Activated CD4-positive, alpha-beta T cell treated with anti-CD3 and anti-CD28 coated beads for 36 hours (primary cell): ENCODE measurements at places on chromosomes 4 and X. TPM values are rescaled to one million over a fixed set of nuclear protein-coding genes. Genes with fewer than 3 reads are reported as not detected.
A peak's percentile ranks its signal among the peaks of the same experiment; 100 is the strongest.

GRCh38 chr4:88244816-88245579, 39.4 kb downstream of the PPM1K start:
- no peak overlapping the region for H3K4me3 ChIP-seq
- H3K36me3 ChIP-seq: no peaks in the 10 kb centered on the region
- DNase-seq: peak; percentile 36
- H3K4me1 ChIP-seq: peaks cover 9% of the 10 kb centered on the region

- no peak overlapping the region for H3K27ac ChIP-seq
- peaks cover 53% of the 10 kb centered on the region for H3K4me1 ChIP-seq
- no peaks in the 10 kb centered on the region for H3K27me3 ChIP-seq
Observed at GRCh38 chrX:15739886-15740285, 1.8 kb downstream of the CA5B start.

GRCh38 chr4:2615821-2616220, 79.4 kb downstream of the FAM193A start:
- H3K27ac ChIP-seq: no peak overlapping the region
- DNase-seq: no peak
- no peaks in the 10 kb centered on the region for H3K27me3 ChIP-seq
- no peaks in the 10 kb centered on the region for H3K36me3 ChIP-seq
- peaks cover 33% of the 10 kb centered on the region for H3K4me1 ChIP-seq
- no peak overlapping the region for H3K4me3 ChIP-seq

GRCh38 chrX:135024526-135024925, 2.2 kb upstream of the RTL8B start:
- DNase-seq: no peak
- peaks cover 12% of the 10 kb centered on the region for H3K27me3 ChIP-seq
- no peaks in the 10 kb centered on the region for H3K36me3 ChIP-seq
- no peak overlapping the region for H3K27ac ChIP-seq

- peak within 1 kb of the TSS; percentile 86 for H3K4me3 ChIP-seq
- peaks cover 3% of the 10 kb centered on the region for H3K36me3 ChIP-seq
- DNase-seq: peak; percentile 92
- peaks cover 37% of the 10 kb centered on the region for H3K4me1 ChIP-seq
Observed at GRCh38 chrX:130165703-130166502, at the start of gene AIFM1. Gene AIFM1 (minus strand): TSS chrX:130165841. CDS start chrX:130165656, 185 bp downstream.

GRCh38 chr4:83617371-83618035, 81.6 kb downstream of the GPAT3 start:
- no peak for DNase-seq
- H3K4me3 ChIP-seq: no peak overlapping the region
- H3K27ac ChIP-seq: no peak overlapping the region
- H3K27me3 ChIP-seq: peaks cover 23% of the 10 kb centered on the region
- H3K4me1 ChIP-seq: peaks cover 3% of the 10 kb centered on the region

GRCh38 chrX:15567886-15568616, 32.7 kb downstream of the ACE2 start:
- no peak for DNase-seq
- no peaks in the 10 kb centered on the region for H3K4me1 ChIP-seq
- H3K27ac ChIP-seq: no peak overlapping the region
- no peak overlapping the region for H3K4me3 ChIP-seq

DNA sequence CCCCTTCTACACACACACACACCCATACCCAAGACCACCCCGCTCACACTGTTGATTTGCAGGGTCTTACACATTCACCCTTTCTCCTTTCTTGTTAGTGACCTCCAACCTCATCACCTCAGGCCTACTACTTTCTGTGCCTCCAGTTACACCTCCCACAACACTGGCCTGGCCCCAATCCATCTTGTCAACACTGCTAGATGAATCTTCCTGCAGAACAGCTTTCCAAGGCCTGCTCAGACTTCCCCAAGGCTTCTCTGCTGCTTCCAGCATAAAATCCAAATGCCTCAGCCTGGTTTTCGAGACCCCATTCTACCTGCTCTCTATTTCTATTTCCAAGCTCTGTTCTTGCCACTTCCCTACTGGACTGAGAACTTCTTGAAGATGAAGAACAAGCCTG, 79.9 kb downstream of the NHSL2 start:
- no peak for DNase-seq
- H3K4me3 ChIP-seq: no peak overlapping the region
- no peak overlapping the region for H3K27ac ChIP-seq
- peaks cover 3% of the 10 kb centered on the region for H3K27me3 ChIP-seq
- no peaks in the 10 kb centered on the region for H3K36me3 ChIP-seq
- H3K4me1 ChIP-seq: peaks cover 10% of the 10 kb centered on the region

- peaks cover 10% of the 10 kb centered on the region for H3K36me3 ChIP-seq
- H3K27me3 ChIP-seq: peaks cover 86% of the 10 kb centered on the region
- no peak overlapping the region for H3K27ac ChIP-seq
- H3K4me1 ChIP-seq: peaks cover 46% of the 10 kb centered on the region
- H3K4me3 ChIP-seq: no peak overlapping the region
Observed at GRCh38 chr4:110618581-110619462, 4.1 kb downstream of the PITX2 start.

- H3K27ac ChIP-seq: no peak overlapping the region
- no peak for DNase-seq
- H3K27me3 ChIP-seq: no peaks in the 10 kb centered on the region
- H3K4me1 ChIP-seq: no peaks in the 10 kb centered on the region
- H3K36me3 ChIP-seq: no peaks in the 10 kb centered on the region
Observed at GRCh38 chr4:107050525-107051135, 14.5 kb upstream of the DKK2 start.

DNA sequence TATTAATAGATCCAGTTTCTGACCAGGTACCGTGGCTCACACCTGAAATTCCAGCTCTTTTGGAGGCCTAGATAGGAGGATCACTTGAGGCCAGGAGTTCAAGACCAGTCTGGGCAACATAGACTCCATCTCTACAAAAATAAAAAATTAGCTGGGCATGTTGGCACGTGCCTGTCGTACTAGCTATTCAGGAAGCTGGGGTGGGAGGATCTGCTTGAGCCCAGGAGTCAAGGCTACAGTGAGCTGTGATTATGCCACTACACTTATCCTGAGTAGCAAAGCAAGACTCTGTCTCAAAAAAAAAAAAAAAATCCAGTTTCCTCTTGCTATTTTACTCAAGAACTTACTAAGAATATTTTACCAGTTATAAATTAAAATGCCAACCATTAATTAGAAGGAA, 91.7 kb downstream of the SLC10A6 start:
- H3K4me1 ChIP-seq: no peaks in the 10 kb centered on the region
- no peak overlapping the region for H3K27ac ChIP-seq
- H3K27me3 ChIP-seq: peaks cover 1% of the 10 kb centered on the region
- DNase-seq: no peak
- H3K4me3 ChIP-seq: no peak overlapping the region

GRCh38 chrX:43961699-43962098, 11.5 kb downstream of the NDP start:
- no peaks in the 10 kb centered on the region for H3K27me3 ChIP-seq
- H3K36me3 ChIP-seq: no peaks in the 10 kb centered on the region
- no peak overlapping the region for H3K4me3 ChIP-seq
- peaks cover 2% of the 10 kb centered on the region for H3K4me1 ChIP-seq

- H3K27me3 ChIP-seq: peaks cover 10% of the 10 kb centered on the region
- no peak for DNase-seq
- H3K36me3 ChIP-seq: no peaks in the 10 kb centered on the region
- H3K4me3 ChIP-seq: no peak overlapping the region
- H3K27ac ChIP-seq: no peak overlapping the region
Observed at GRCh38 chrX:38675856-38676255, 114.5 kb downstream of the TSPAN7 start.

- no peaks in the 10 kb centered on the region for H3K27me3 ChIP-seq
- peak; percentile 36 for DNase-seq
- no peak overlapping the region for H3K4me3 ChIP-seq
Observed at GRCh38 chrX:46791927-46792809, 33.2 kb upstream of the SLC9A7 start.

SLITRK4 gene
- not detected for total RNA-seq

CT45A7 gene
- total RNA-seq: not detected

CXorf58 gene
- total RNA-seq: not detected
